ENCODE measurements at places on chromosomes 4 and X.

DNA sequence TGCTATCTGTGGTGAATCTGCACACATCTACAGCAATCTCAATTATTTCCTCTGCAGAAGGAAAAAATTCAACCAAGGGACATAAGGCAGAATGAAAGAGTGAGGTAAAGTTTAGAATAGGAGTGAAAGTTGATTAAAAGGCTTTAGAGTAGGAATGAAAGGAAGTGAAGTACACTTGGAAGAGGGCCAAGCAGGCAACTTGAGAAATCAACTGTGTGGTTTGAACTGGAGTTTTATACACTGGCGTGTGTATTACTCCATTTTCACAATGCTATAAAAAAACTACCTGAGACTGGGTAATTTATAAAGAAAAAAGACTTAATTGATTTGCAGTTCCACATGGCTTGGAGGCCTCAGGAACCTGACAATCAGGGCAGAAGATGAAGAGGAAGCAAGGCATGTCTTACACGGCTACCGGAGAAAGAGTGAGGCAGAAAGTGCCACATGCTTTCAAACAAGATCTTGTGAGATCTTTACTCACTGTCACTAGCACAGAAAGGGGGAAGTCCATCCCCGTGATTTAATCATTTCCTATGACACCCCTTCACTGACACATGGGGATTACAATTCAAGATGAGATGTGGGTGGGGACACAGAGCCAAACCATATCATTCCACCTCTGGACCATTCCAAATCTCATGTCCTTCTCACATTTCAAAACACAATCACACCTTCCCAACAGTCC lies 234.8 kb downstream of the IL15 start:
- DNase-seq: no peak

- no peak for DNase-seq
Measured at GRCh38 chr4:127856196-127856812, 24.4 kb upstream of the PLK4 start.

DNA sequence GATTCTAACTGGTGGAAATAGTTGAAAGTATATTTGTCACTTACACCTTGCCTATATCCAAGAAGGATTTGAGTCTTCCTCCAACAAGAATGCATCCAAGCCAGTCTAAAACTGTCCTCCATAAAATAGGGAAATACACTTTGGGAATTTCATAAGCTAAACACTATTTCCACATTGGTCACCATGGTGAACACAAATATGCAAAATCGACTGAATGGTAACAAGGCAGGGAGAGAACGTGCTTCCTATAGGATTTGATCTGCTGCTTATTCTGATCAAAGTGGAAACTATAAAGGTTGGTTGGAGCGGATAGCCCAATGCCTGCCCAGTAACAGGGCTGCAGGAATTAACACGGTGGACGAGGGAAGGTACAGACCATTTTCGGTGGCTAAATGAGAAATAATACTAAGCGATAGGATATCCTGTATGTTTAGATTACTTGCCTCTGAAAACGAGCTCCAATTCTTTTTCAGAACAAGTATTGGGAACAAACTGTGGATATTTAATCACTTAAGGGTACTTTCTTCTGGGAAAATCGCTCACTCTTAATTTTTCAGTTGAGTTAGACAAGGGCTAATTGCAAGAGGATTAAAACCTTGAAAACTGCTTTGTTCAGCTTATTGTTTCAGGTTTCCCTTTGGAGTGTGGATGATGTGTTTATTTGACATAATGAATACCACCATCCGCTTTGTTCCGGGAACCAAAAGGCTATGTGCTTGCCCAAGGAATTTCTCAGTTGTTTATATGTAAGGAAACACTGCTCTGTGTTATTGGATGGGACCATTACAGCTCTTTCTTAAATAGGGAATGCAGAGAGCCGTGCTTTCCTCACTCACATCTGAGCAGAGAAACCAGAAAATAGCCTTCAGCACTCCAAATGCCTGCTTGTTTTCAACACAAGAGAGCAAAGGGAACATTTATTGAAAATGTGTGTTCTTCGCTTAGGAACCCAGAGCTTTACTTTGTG lies 194.4 kb downstream of the CBR4 start:
- DNase-seq: peak; percentile 7

GRCh38 chr4:186029571-186030398 lies 39.2 kb upstream of the TLR3 start:
- DNase-seq: no peak

GRCh38 chrX:154661170-154661569 lies 7.8 kb upstream of the CTAG2 start:
- peak; percentile 5 for DNase-seq

GRCh38 chr4:1503583-1504471 lies 97.6 kb upstream of the NKX1-1 start:
- no peak for DNase-seq

DNA sequence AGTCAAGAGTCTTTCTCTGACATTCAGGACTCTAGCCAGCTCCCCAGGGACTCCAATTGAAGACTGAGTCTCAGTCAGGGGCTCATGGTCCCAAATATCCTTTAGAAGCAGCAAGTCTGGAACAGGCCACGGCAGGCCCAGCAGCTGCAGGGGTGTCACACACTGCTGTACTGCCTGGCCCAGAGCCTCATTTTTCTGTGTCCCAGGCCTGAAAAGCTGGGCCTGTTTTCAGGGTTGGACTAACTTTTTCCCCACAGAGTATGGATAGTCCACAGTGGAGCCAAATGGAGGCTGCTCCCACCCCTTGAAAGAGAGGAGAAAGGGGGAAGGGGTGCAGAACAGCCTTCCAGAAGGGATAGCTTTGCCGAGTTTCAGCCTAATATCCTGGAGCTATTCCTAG lies 146.8 kb upstream of the NALF2 start:
- DNase-seq: no peak

- DNase-seq: peak; percentile 84
Measured at GRCh38 chrX:45806410-45807121, 605.9 kb upstream of the DIPK2B start.

DNA sequence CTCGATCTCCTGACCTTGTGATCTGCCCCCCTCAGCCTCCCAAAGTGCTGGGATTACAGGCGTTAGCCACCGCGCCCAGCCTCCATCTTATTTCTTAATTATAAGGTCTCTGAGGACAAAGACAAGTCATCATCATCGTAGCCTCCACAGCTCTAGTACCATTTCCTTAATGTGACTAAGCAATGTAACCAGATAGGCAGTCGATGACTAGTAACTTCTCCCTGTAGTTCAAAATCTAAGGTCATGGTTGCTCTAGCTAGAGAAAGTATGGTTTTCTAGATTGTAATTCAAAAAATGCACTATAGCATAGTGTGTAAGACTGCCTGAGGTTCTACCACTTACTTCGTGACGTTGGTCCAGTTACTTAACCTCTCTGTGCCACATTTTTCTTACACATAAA lies 6.9 kb downstream of the SLC39A8 start:
- DNase-seq: peak; percentile 22

GRCh38 chr4:86019906-86020305 lies 339.9 kb downstream of the MAPK10 start:
- no peak for DNase-seq

GRCh38 chrX:154534526-154535322 lies 11.9 kb downstream of the G6PD start:
- peak; percentile 86 for DNase-seq

DNA sequence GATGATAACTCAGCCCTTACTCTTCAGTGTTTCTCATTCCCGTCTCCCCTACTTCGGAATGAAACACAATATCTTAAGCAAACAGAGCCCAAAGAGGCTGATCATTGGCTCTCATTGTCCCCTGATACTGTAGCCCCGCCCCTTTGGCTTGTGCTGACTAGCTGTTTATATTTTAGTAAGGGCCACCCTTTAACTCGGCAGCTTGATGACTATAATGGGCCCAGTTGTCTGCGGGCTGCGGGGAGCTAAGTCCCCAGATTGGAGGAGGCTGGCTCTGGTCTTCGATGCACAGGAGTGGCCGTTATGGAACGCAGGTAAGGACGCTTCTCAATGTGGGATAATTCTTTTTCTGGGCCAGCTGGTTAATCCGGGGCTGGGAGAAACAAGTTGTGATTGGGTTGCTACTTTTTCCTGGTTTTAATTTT lies at the start of gene TRIM2:
TSS of gene TRIM2 (plus strand) at position 197 of the 425 bp plus-strand sequence. CDS start at position 285, 88 bp downstream.
- no peak for DNase-seq

GRCh38 chr4:17313194-17313593 lies 198.7 kb downstream of the QDPR start:
- DNase-seq: no peak

- DNase-seq: peak; percentile 45
Measured at GRCh38 chrX:40573763-40574162, 7.0 kb upstream of the ATP6AP2 start.

DNA sequence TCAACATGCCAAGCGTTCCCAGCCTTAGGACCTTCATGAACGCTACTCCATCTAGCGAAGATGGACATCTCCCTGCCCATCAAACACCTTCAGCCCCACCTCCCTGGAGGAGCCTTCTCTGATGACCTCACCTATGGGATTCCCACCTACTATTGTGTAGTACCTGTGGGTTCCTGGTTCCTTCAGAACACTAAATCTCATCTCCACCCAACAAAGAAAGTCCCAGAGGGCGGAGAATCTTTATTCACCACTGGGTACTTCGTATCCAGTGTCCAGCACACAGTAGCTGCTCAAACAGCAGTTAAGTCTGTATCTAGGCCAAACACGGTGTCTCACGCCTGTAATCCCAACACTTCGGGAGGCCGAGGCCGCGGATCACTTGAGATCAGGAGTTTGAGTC lies 10.1 kb downstream of the RBM47 start:
- no peak for DNase-seq

- DNase-seq: peak; percentile 3
Measured at GRCh38 chr4:120691106-120691505, 231.4 kb downstream of the PRDM5 start.

DNA sequence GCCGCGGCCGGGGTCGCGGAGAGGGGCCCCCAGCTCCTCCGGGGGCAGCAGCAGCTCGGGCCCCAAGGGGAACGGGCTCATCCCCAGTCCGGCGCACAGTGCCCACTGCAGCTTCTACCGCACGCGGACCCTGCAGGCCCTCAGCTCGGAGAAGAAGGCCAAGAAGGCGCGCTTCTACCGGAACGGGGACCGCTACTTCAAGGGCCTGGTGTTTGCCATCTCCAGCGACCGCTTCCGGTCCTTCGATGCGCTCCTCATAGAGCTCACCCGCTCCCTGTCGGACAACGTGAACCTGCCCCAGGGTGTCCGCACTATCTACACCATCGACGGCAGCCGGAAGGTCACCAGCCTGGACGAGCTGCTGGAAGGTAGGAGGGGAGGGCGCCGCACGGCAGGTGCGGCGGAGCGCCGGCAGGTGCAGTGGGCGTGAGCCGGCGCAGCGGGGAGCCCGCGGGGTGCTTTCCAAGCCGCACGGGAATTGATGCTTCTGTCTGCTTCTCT lies 886 bp downstream of the DCLK2 start:
- DNase-seq: peak; percentile 68

DNA sequence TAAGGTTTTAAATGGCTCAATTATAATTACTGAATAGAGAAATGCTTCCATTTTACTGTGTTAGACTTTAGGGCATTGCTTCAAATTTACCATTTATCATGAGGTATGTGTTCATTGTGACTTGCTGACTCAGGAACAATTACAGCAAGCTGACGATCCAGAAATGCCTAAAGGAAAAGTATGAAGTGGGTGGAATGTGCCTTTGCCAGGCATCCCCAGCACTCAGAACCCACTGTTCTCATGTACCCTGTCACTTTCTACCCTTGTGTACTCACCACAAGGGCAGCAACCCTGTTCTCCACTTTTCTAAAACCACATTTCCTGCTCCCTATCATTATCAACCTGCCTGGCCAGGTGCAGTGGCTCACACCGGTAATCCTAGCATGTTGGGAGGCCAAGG lies 41.5 kb downstream of the QRFPR start:
- DNase-seq: no peak

DNA sequence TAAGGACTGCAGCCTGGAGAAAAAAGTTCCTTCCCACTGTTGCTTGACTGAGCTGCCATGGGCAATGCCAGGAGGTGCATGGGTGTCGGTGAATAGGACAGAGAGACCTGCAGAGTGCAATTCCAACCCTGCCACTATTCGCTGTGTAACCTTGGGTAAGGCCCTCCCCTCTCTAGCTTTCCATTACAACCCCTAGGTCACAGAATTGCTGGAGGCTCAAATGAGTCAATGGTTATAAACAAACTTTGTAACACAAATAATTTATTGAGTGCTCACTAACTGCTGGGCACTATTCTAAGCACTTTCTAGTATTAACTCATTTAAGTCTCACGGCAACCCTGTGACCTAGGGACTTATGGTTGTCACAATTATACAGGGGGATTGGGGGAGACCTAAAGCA lies 37.8 kb downstream of the PJA1 start:
- peak; percentile 33 for DNase-seq

DNA sequence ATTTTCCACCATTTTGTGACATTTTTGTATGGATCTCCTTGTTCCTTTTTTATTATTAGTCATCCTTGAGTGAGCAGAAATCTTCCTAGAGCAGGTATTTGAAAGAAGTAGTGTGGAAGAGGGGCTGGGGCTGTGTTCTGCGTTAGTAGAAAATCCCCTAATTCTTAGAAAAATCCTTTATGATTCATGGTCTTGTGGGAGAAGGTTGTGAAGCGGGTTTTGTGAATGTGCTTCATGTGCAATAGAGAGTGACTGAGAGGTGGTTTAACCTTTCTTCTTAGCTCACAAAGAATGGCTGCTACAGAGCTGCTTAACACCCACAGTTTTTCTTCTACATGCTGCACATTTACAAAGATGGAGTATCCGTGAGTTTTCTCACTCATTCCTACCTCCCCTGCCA lies 220.5 kb downstream of the IDS start:
- no peak for DNase-seq

GRCh38 chr4:97910005-97910404 lies 233.3 kb downstream of the STPG2 start:
- DNase-seq: no peak

- no peak for DNase-seq
Measured at GRCh38 chrX:21740329-21741274, 17.3 kb downstream of the SMPX start.

GRCh38 chr4:173091362-173091761 lies 77.2 kb upstream of the GALNT7 start:
- DNase-seq: no peak

DNA sequence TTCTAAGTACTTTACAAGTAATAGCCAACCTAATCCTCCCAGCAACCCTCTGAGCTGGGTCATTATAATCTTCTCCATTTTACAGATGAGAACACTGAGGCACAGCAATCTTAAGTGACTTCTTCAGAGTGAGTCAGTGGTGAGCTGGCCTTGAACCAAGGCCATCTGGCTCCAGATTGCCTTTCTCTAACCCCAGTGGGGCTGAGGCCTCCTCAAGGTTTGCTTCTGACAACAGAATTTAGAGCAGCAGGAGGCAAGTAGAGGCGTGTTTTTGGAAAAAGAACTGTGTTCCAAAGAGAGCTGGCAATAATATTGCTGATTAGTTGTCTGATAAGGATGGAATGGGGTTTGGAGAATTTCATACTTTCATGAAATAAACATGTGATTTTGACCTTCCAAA lies 41.2 kb downstream of the PIR start:
- DNase-seq: no peak

Measured in ELR (cell line).